ENCODE measurements at places on chromosomes 13 and 19. TPM values are rescaled to one million over a fixed set of nuclear protein-coding genes. Genes with fewer than 3 reads are reported as not detected.

Gene PLK5
- total RNA-seq, result not detected

Gene ACER1
- total RNA-seq, result not detected

Gene LRRC63
- total RNA-seq, result not detected

Gene SLITRK1
- not detected for total RNA-seq

Gene ZNF582
- total RNA-seq, result 1.2 TPM

Gene ADM5
- 1.7 TPM for total RNA-seq

Gene FGF22
- total RNA-seq, result not detected

Gene S1PR5
- 0.16 TPM for total RNA-seq

Gene NDUFB7
- total RNA-seq, result 360 TPM

Gene CCL25
- not detected for total RNA-seq

Gene PSG11
- not detected for total RNA-seq

Gene C13orf42
- not detected for total RNA-seq

Gene PTH2
- not detected for total RNA-seq

Gene ZNF526
- total RNA-seq, result 10.6 TPM

Gene PABPC3
- 0.56 TPM for total RNA-seq

Gene CYP4F8
- not detected for total RNA-seq

Gene ZNF560
- total RNA-seq, result 1.2 TPM

Gene KIR2DL3
- total RNA-seq, result not detected

Gene RNF225
- not detected for total RNA-seq

Gene CEBPA
- 0.80 TPM for total RNA-seq

Gene IGFL2
- total RNA-seq, result not detected

Gene TLE2
- 3.9 TPM for total RNA-seq

Gene TBXA2R
- 3.0 TPM for total RNA-seq

Gene ZNF714
- 6.7 TPM for total RNA-seq

Gene SPACA4
- not detected for total RNA-seq

Gene ZNF763
- 0.13 TPM for total RNA-seq

Gene CEACAM21
- total RNA-seq, result not detected

Gene ZSCAN1
- not detected for total RNA-seq

Gene AMH
- total RNA-seq, result under 0.01 TPM

Gene ETHE1
- 89.1 TPM for total RNA-seq

Gene ICAM4
- total RNA-seq, result 9.3 TPM

Gene SHISA7
- not detected for total RNA-seq

Gene HIPK4
- total RNA-seq, result under 0.01 TPM

Gene DAND5
- total RNA-seq, result not detected

Gene SAFB2
- total RNA-seq, result 9.6 TPM

Gene RUBCNL
- not detected for total RNA-seq

Gene CHAMP1
- 30.6 TPM for total RNA-seq

Gene CATSPERD
- not detected for total RNA-seq

Gene CLEC17A
- not detected for total RNA-seq

Gene ADGRE3
- total RNA-seq, result not detected

Gene PHF11
- total RNA-seq, result 32.7 TPM

Gene ZNF611
- 4.9 TPM for total RNA-seq

Gene ZNF729
- total RNA-seq, result not detected

Gene IL11
- total RNA-seq, result 12.8 TPM

Gene ZNF543
- total RNA-seq, result 8.2 TPM

Gene KLK6
- not detected for total RNA-seq

Gene KLK4
- not detected for total RNA-seq

Gene FXYD7
- not detected for total RNA-seq

Gene FCGBP
- total RNA-seq, result not detected

Gene CEACAM16
- total RNA-seq, result not detected

Gene DPF1
- 3.9 TPM for total RNA-seq

Gene SIGLEC14
- not detected for total RNA-seq

Gene ADAMTSL5
- total RNA-seq, result 5.0 TPM
